ENCODE measurements at places on chromosomes 3 and 15.
A peak's percentile ranks its signal among the peaks of the same experiment; 100 is the strongest.

DNA sequence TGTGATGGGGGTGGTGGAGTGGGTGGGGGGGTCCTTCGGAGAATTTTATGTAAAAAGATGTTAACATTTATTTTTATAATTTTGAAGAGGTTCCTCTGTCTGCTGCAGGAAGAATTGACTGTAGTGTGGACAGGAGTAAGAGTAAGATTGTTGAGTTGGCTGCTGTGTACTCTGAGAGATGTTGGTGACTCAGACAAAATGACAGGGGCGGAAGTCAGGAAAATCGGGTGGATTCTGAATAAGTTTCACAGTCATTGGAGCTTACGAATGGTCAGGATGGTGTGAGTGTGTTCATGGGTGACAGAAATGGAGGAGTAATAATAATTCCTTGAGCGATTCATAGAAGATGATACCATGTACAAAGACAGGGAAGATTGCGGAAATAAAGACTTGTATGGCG is 420.0 kb downstream of the ROBO2 start:
- no peak for DNase-seq

DNA sequence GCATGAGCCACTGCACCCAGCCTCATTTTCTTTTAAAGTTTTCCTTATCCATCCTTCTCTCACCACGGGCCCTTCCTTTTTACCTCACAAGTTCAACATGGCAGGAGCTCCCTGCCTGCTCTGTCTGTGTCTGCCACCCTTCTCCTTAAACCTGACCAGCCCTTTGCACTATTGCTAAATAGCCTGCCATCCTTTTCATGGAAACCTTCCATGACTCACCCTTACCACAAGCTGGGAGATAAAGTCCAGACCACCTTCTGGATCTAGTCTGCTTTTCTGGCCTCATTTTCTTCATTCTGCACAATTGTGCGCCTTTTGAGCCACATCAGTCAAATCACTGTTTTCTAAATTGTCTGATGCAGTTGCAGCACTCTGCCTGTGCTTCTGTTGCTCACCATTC is 8.9 kb downstream of the PARP14 start:
- no peak for DNase-seq

- DNase-seq, result no peak
Observed at GRCh38 chr15:26182441-26182840, 319.3 kb upstream of the ATP10A start.

- DNase-seq, result no peak
Observed at GRCh38 chr3:14001136-14001535, 121.3 kb upstream of the WNT7A start.

DNA sequence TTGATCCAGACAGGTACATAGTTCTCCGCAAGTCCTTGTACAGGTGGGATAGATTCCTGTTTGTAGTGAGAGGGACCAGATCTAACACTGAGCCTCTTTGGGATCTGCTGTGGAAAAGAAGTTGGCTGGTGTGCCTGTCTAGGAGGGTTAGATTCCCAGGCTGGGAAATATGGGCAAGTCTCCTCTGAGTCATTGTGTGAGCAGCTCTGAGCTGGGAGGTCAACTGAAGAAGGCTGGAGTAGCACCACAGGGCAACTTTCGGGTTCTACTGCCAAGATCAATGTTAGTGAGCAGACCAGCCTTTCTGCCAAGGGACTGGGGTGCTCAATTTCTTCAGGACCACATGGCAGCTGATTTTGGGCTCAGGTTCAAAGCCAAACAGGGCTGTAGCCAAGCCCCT is 33.4 kb downstream of the CLDN1 start:
- no peak for DNase-seq

DNA sequence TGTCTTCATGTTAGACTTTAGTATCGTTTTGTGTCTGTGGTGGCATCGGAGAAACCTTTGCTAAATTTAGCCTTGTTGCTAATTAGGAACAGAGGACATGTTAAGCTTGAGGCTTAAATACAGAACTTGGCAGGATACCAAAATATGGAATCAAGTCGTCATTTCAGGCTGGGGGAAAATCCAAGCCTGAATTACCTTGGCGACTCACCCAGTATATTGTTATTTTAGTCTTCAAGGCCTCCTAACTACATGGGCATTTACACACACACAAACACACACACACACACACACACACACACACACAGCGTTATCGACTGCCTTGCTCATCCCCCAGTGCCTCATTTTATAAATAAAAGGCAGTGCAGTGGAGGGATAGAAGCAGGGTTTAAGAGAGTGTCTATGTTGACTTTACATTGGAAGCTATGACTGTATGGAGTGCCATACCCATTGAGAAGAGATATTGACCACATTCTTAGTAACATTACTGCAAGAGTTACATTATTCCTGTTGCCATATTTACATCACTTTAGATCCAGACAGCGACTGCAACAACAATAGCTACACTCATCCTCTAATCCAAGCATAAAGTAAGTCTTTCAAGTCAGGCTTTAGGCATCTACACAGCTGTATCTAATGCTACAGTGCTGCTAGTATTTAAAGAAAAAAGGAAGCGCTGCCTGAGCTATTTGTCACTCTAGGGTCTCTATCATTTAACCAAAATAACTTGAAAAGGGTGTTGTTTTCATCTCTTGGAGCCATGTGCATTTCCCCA is 210.8 kb upstream of the SEMA6D start:
- DNase-seq, result no peak

GRCh38 chr3:41431386-41431785 is 232.1 kb downstream of the CTNNB1 start:
- DNase-seq, result no peak

- no peak for DNase-seq
Observed at GRCh38 chr3:86733257-86733656, 257.7 kb downstream of the VGLL3 start.

GRCh38 chr3:184262764-184263179 is 1.4 kb upstream of the CAMK2N2 start:
- DNase-seq, result no peak

GRCh38 chr15:92906563-92907081 is 6.5 kb downstream of the CHD2 start:
- peak; percentile 57 for DNase-seq

DNA sequence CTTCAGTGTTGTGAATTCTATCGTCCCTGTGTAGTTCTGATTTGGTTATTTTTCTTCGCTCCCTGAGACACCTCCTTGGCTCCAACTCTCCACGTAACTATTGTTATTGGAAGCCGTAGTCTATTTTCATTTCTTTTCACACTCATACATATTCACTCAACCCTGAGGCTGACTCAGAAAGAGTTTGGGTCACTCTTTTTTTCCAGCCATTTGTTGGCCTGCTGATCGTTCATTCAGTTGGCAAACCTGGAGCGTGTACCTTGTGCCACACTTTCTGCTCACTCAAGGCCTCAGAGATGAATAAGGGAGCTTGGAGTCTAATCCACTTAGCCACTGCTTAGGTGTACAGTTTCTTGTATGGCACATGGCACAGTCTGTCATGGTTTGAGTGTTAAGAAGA is 22.4 kb downstream of the GYG1 start:
- no peak for DNase-seq
